Activated CD8-positive, alpha-beta memory T cell treated with anti-CD3 and anti-CD28 coated beads, Interleukin-2, amount 10 ng/mL, durations not matched to agents 7 days and 5 days (primary cell): ENCODE measurements at places on chromosomes 13 and 19. TPM values are rescaled to one million over a fixed set of nuclear protein-coding genes. Genes with fewer than 3 reads are reported as not detected.

DNA sequence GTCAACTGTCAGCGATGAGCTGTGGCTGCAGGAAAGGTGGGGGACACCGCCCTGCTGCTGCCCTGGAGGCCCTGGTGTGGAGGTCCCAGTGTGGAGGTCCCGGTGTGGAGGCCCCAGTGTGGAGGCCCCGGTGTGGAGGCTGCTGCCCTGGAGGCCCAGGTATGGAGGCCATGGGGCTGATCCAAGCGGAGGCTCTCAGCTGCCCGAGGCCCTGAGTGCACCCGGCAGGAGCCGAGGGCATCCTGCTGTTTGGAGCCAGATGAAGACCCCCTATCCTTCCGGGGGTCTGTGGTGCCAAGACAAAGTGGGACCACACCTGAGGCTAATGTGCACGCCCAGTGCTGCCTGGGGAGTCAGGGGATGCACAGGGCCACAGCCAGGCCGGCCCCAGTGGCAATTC lies 210.4 kb upstream of the SOX1 start:
- H3K4me1 ChIP-seq = no peaks in the 10 kb centered on the region
- DNase-seq = no peak
- no peaks in the 10 kb centered on the region for H3K36me3 ChIP-seq
- H3K4me3 ChIP-seq = no peak overlapping the region

GRCh38 chr19:2653710-2654707 lies 48.5 kb downstream of the GNG7 start:
- H3K27ac ChIP-seq = no peak overlapping the region
- DNase-seq = no peak
- H3K4me1 ChIP-seq = no peaks in the 10 kb centered on the region

GRCh38 chr13:46468570-46469463 lies 81.8 kb upstream of the RUBCNL start:
- no peaks in the 10 kb centered on the region for H3K4me1 ChIP-seq
- no peak overlapping the region for H3K27ac ChIP-seq
- DNase-seq = no peak
- H3K27me3 ChIP-seq = no peaks in the 10 kb centered on the region
- no peak overlapping the region for H3K4me3 ChIP-seq

DNA sequence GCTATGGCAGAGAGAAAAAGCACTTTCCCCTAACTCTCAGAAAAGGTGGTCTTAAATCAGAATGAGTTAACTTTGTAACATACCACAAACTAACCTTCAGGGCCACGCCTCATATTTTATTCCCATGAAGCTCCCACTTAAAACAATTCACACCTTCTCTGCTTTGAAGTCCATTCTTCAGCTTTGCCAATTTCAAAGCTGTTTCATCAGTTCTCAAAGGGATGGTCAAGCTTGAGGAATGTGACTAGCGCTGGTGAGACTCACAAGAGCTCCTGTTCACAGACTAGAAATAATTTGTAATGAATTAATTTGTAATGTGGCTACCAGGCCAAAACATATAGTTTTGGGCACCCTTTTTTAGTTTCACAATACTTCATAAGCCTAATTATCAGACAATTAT lies 68.2 kb downstream of the STK24 start:
- no peak overlapping the region for H3K27ac ChIP-seq
- no peaks in the 10 kb centered on the region for H3K27me3 ChIP-seq
- DNase-seq = no peak
- H3K4me3 ChIP-seq = no peak overlapping the region

DNA sequence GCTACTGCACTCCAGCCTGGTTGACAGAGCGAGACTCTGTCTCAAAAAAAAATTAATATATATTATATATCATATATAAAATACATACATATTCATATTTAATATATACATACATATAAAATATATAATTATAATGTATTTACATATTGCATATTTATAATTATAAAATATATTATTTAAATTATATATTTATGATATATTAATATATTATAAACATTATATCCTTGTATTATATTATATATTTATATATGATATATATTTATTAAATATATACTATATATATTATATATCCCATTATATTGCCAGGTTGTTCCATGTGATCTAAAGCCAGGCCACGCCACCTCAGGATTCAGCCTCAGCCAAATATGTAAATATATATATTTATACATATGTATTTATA lies 9.7 kb downstream of the BRME1 start:
- no peak for DNase-seq
- no peaks in the 10 kb centered on the region for H3K4me1 ChIP-seq
- no peaks in the 10 kb centered on the region for H3K36me3 ChIP-seq
- no peak overlapping the region for H3K4me3 ChIP-seq
- peaks cover 2% of the 10 kb centered on the region for H3K27me3 ChIP-seq

GRCh38 chr13:79883216-79883615 lies 402.3 kb downstream of the NDFIP2 start:
- H3K27ac ChIP-seq = no peak overlapping the region
- H3K27me3 ChIP-seq = no peaks in the 10 kb centered on the region
- no peak overlapping the region for H3K4me3 ChIP-seq
- no peaks in the 10 kb centered on the region for H3K4me1 ChIP-seq
- H3K36me3 ChIP-seq = no peaks in the 10 kb centered on the region
- no peak for DNase-seq

DNA sequence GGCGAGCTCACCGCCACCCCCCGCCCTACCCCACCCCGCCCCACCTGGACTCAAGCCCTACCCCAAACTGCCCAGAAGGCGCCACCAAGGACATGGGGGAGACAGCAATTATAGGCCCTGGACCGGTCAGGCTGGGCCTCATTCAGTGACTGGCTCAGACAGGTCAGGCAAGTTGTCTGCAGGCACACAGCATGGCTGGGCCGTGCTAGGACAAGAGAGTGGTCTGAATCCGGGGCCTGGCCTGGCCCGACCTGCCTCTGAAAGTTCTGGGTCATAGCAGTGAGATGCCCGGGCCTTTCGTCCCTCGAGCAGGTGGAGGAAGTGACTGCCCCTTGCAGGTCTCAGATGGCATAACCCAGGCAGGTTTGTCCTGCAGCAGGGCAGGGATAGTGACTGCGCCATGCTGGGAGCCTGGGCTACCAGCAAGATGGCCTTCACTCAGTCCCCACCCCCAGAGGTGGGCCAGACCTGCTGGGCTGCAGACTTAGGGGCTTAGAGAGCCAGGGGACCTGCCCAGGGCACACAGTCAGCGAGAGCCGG lies 21.0 kb downstream of the COMP start:
- DNase-seq = no peak
- H3K4me3 ChIP-seq = no peak overlapping the region
- no peaks in the 10 kb centered on the region for H3K4me1 ChIP-seq
- no peaks in the 10 kb centered on the region for H3K27me3 ChIP-seq
- no peaks in the 10 kb centered on the region for H3K36me3 ChIP-seq
- no peak overlapping the region for H3K27ac ChIP-seq

DNA sequence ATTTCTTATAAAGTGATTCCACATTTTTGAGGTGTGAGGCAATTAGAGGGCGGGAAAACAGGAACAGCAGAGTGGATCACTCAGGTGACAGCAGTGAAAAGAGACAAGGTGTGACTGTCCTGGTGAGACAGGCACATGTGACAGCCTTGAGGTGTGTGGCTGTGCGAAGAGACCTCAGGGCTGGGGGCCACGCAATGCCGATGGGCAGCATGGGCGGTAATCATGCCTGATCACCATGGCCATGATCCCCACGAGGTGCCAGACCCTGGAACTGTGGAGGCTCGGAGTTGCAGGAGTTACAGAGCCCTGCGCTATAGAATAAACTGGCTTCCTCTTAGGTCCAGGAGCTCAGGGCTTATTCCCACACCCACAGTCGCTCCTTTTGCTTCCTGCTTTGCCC lies 2.0 kb downstream of the SPACA6 start:
- DNase-seq = no peak
- H3K27ac ChIP-seq = no peak overlapping the region
- no peaks in the 10 kb centered on the region for H3K4me1 ChIP-seq
- H3K36me3 ChIP-seq = no peaks in the 10 kb centered on the region
- H3K27me3 ChIP-seq = no peaks in the 10 kb centered on the region

DNA sequence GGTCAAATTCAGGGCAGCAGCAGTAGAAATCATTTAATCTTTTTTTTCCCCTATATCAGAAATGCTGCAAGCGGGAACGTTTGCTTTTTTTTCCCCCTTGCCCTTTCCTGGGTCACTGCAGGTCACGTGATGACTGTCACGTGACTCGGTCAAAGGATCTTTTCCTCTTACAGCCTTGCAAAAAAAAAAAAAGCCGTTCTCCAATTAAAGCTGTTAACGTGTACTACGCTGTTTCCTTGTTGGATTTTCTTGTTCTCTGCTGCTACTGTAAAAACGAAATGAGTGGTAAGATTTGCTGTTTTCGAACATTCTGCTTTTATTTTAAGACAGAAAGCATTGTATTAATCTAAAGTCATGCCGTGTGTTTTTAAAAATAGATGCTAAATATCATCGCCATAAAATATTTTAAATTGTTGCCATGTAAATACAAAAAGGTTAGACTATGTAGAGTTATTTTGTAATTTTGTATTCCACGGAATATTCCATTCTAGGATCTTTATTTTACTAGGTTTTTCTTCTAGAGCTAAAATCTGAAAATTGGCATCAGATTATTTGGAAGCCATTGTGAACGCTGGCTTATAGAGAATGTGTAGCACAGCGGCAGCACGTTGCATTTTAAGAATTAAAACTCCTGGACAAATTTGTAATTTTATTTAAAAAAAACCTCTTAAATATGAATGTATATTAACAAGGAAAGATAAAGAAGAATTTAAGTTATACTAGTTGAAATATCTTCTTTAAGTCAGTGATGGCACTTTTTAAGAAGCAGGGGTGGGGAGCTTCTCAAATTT lies 109.8 kb upstream of the MLNR start:
- peak overlapping the region; percentile 87 for H3K4me3 ChIP-seq
- H3K27me3 ChIP-seq = no peaks in the 10 kb centered on the region
- peaks cover 6% of the 10 kb centered on the region for H3K36me3 ChIP-seq
- H3K4me1 ChIP-seq = peaks cover 29% of the 10 kb centered on the region
- peak; percentile 90 for DNase-seq

- H3K4me3 ChIP-seq = peak overlapping the region; percentile 95
- H3K27me3 ChIP-seq = no peaks in the 10 kb centered on the region
- DNase-seq = no peak
- H3K36me3 ChIP-seq = peaks cover 25% of the 10 kb centered on the region
- peak overlapping the region; percentile 95 for H3K27ac ChIP-seq
Observed at GRCh38 chr19:52336791-52337381, 843 bp downstream of the ZNF610 start.

Gene PIAS4
- total RNA-seq = 34.0 TPM

Gene LIM2
- total RNA-seq = not detected

Gene ADGRE3
- total RNA-seq = not detected

Gene IGFL3
- total RNA-seq = not detected

Gene LILRB2
- not detected for total RNA-seq

Gene ZNF177
- total RNA-seq = 1.1 TPM

Gene TMEM238
- total RNA-seq = 23.0 TPM
